ENCODE measurements at places on chromosomes 5 and 9.

- no peak for DNase-seq
These were observed 133.6 kb downstream of the CEMIP2 start for GRCh38 chr9:71634752-71635151.

DNA sequence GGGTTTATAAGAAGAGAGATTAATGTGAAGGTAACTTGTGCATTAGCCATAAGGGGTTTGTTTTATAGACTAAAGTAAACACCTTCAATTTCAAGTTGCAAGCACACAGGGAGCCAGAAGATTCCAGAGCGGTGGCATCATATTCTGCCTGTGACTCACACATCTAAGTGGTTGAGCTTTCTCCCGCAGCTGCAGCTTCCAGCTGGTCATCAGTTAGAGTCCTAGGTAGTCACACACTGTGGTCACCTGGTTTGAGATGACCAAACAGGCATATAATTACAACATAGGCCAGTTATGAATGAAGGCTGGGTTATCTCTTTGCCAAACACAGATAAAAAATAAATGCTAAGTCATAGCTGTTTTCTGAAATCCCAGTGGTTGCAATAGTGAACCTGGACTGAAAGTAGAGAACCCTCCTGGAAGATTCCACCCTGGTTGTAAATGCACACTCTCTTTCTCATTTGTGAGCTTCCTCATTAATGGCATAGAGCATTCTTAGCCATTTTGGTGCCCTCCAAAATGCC lies 171.3 kb downstream of the GDNF start:
- DNase-seq = no peak

- DNase-seq = no peak
These were observed 108.5 kb downstream of the NFIB start for GRCh38 chr9:14205463-14205862.

GRCh38 chr5:76851728-76852369 lies 2.0 kb downstream of the S100Z start:
- no peak for DNase-seq

DNA sequence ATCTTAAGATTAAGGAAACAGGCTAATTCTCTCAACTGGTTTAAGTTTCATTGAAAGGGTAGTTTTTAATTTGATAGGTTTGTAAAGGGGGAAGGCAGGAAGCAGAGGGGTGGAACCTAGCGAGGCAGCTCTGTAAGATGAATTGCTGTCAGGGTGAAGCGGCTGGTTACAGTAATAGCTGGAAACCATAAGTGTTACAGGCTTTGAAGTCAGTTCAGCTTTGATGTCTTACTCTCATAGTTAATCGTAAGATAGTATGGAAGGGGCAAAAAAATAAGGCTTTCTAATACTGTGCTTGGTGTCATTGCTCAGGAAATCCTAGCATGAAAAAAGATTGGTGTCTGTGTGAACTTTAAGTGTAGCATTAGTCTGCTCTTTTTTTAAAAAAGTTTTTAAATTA lies 20.3 kb downstream of the POU5F2 start:
- DNase-seq = peak; percentile 24

GRCh38 chr9:127241354-127241753 lies 23.2 kb upstream of the GARNL3 start:
- no peak for DNase-seq

Data from DND-41 (cell line).